ENCODE measurements at places on chromosomes 6 and 20. TPM values are rescaled to one million over a fixed set of nuclear protein-coding genes. Genes with fewer than 3 reads are reported as not detected.

C6orf15 gene
- total RNA-seq, result not detected

BCL2L1 gene
- total RNA-seq, result 277 TPM

HAO1 gene
- total RNA-seq, result not detected

NRSN1 gene
- total RNA-seq, result not detected

BTN2A1 gene
- total RNA-seq, result 13.1 TPM

SLC22A16 gene
- not detected for total RNA-seq

MMP24 gene
- 0.52 TPM for total RNA-seq

TRERF1 gene
- 13.9 TPM for total RNA-seq

SDCBP2 gene
- total RNA-seq, result 14.4 TPM

MYLK4 gene
- total RNA-seq, result 0.11 TPM

ZNF292 gene
- 16.9 TPM for total RNA-seq

CGAS gene
- 19.4 TPM for total RNA-seq

RBM24 gene
- total RNA-seq, result 2.0 TPM

ADA gene
- total RNA-seq, result 12.4 TPM

PRICKLE4 gene
- total RNA-seq, result 1.7 TPM

SOX18 gene
- total RNA-seq, result 1.1 TPM

HCK gene
- total RNA-seq, result not detected

LY86 gene
- total RNA-seq, result not detected

SOX4 gene
- 46.1 TPM for total RNA-seq

TOX2 gene
- 0.98 TPM for total RNA-seq

DEFB127 gene
- total RNA-seq, result not detected

KCNK16 gene
- total RNA-seq, result not detected

RAB44 gene
- not detected for total RNA-seq

CBLN4 gene
- not detected for total RNA-seq

ZSCAN23 gene
- 3.4 TPM for total RNA-seq
